ENCODE measurements at places on chromosomes 5 and 9.

- peak; percentile 28 for DNase-seq
These were observed 7.8 kb downstream of the EXOSC2 start for GRCh38 chr9:130701059-130702022.

DNA sequence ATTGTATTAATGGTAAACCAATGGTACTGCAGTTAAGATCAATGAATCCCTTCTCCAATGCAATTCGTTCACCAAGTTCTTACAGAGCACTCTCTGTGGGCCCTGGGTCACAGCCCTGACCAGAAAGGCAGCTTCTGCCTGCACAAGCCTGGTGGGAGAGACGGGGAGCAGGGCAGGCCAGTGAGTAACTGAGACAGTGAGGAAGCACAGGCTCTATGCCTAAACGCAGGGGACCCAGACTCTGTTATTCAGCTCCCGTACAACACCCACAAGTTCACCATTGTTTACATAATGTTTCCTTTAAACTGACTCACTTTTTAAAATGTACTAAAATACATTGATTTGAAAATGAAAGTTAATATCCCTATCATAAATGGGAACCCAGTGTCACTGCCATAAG, 40.5 kb upstream of the CTSL start:
- DNase-seq: no peak

- DNase-seq: peak; percentile 22
These were observed 136.3 kb upstream of the RASEF start for GRCh38 chr9:83199240-83199639.

DNA sequence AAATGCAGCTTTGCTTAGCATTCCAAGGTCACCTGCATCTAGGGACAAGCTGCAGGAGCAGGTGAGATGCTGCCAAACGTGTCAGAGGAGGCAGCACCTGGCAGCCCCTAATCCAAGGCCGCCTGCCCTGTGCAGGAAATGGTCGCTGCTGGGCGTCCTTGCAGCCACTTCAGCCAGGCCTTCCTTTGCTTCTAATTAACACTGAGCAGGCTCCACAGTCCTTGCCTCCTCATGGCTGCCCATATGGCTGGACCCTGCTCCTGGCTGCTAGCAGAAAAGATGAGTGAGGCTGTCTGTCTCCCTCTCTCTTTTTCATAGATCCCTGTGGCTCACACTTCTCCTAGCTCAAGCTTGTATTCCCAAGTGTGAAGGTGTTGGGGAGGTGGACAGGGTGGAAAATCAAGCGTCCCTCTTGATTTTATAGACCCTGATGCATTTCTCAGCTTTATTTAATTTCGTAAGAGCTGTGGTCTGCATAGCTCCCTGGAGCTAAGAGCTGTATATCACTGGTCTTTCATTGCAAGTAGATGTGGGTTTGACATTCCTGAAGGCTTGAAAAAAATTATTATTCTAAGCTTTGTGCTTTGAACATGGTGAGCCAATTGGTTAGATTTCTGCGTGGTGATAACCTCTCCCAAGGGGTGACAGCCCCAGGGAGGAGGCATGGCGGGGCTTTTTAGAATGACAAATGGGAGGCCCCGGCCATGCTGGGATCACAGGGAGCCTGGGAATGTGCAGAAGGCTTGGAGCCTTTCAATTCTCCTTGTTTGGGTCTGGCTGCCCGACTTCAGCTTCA, 193.8 kb downstream of the SLIT3 start:
- DNase-seq: no peak

DNA sequence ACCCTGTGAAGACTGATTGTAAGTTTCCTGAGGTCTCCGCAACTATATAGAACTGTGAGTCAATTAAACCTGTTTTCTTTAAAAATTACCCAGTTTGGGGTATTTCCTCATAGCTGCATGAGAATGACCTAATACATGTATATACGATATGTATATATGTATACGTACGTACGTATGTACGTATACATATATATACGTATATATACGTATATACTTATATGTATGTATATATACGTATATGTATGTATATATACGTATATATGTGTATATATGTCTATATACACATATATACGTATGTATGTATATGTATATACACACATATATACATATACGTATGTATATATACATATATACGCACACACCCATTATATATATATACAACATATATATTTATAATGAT, 1153.0 kb upstream of the CDH18 start:
- no peak for DNase-seq

DNA sequence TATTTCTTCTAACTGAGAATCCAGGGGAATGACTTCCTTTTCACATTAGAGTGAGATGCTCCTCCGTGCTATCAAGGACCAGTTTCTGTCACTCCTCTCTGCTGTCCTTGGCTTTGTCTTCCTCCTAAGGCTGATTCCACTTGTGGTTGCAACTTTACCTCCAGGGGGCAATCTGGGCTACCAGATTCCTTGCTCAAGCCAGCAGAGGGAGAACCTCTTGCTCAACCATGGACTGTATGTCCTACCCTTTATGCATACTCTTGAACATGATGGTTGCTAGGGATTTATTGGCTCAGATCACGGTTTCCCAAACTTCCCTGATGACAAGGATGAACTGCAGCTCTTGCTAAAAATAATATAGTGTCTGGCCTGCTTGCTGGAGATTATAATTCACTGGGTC, 24.0 kb downstream of the NNT start:
- no peak for DNase-seq

GRCh38 chr9:121744687-121745395, 93.4 kb downstream of the DAB2IP start:
- DNase-seq: no peak

- no peak for DNase-seq
These were observed 136.3 kb downstream of the APBA1 start for GRCh38 chr9:69535911-69536310.

DNA sequence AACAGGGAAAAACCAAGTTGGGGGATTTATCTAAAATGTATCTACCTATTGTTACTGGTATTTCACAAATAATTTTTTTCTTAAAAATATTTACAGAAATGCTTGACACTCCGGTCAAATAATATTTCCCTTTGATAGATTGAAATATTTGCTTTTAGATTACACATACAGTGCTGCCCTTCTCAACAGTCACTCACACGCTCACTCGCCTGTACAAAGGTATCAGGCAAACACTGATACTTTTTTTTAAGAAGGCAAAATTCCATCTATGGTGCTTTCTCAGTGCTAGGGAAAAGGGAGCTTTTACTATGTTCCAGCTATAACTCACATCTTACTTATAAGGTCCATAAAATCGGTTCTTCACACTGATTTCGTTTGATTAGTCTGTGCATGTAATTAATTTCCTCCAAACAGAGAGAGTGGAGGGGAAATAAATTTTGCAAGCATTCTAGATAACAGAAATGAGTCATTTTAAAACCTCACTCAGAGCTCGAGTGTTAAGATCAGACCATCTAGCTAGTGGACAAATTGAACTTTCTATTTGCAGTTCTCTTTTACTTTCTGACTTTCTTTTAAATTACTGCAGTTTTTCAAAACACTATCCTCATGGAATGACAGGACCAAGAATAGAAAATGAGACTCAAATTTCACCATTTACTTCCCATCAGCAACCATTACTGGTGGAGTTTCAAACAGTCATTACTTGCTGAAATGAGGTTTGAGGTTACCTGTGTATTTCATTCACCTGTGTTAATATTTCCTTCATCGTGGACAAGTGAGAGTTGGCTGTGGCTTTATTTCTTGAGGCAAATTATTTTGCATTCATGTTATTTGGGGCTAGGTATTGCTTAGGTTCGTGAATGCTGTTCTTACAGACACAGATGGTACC, 273.2 kb downstream of the RAB3C start:
- no peak for DNase-seq

DNA sequence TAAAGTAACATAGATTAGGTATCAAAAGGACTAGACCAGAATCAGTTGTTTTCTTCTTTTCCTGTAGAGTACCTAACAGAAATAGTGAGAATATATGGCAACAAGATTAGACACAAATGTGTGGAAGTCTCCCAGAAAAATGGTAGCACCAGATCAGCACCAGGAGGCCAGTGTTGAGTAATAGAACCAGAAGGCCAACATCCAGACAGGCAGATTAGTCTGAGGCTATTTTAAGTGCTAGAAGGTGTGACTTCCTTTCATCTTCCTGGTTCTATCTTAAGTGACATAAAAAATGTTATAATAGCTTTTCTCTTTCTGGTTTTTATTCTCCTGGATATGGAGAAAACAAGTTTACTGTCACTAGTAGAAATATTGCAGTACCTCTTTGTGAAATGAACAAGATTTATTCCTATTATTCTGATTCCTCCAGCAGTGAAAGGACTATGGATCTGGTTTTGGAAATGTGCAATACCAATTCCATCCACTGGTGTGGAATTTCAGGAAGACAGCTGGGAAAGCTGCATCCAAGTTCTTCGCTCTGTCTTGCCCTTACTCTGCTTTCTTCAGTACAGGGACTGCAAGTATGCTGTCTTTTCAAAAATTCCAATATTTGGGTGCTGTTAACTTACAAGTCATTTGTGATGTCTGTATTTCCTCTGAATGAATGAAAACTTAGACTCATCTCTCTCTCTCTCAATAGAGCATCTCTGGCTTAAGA, 39.1 kb downstream of the SHLD3 start:
- DNase-seq: no peak

DNA sequence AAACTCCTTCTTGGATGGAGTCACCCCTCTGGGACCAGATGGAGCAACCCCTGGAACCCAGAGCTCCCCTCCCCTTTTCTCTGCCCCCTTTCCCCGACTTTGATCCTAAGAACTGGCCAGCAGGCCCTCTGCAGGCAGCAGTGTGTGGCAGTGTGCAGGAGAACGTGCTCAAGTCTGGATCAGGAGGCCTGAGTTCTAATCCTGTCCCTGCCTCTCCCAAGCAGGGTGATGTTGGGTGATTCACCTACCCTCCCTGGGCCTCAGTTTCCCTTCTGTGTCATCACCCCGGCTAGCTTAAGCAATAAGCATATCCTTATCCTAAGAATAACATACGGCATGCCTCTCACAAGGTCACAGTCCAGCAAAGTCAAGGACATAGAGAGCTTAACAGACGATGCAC, 67.6 kb downstream of the C9orf50 start:
- no peak for DNase-seq

DNA sequence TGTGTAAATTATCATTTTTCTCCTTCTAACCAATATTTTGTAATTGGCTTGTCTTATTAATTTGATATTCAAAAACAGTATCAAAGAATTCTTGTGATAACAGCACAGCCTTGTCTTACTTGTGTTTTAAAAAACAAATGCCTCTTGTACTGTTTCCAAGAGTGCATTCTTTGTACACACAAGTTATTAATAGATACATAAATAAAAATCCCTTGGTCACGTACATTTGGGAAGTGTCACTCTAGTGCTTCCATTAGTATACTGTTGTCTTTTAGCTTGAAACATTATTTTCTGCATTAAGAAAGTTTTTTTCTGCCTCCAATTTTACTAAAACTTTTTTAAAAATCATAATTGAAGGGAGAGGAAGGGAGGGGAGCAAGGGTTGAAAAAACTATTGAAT, 133.2 kb downstream of the PIP5K1B start:
- DNase-seq: no peak

DNA sequence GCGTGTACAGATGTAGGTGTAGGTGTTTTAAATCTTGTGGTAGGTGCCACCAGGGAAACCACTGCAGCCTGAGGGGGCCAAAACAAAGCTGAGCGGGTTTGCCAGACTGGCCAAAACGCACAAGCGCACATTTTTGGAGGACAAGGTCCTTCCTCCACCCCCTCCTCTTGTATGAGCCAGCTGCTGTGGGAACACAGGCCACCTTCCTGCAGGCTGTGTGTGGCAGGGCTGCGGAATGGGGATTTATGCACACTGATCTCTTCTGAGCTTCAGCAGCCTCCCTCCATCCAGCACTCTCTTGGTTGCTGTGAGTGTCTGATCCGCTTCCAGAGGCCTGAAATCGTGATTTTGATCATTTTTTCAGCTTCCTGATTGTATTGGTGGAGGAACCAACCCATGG, 22.4 kb downstream of the ZBTB43 start:
- no peak for DNase-seq

GRCh38 chr5:147427521-147428401, 82.1 kb downstream of the DPYSL3 start:
- no peak for DNase-seq

DNA sequence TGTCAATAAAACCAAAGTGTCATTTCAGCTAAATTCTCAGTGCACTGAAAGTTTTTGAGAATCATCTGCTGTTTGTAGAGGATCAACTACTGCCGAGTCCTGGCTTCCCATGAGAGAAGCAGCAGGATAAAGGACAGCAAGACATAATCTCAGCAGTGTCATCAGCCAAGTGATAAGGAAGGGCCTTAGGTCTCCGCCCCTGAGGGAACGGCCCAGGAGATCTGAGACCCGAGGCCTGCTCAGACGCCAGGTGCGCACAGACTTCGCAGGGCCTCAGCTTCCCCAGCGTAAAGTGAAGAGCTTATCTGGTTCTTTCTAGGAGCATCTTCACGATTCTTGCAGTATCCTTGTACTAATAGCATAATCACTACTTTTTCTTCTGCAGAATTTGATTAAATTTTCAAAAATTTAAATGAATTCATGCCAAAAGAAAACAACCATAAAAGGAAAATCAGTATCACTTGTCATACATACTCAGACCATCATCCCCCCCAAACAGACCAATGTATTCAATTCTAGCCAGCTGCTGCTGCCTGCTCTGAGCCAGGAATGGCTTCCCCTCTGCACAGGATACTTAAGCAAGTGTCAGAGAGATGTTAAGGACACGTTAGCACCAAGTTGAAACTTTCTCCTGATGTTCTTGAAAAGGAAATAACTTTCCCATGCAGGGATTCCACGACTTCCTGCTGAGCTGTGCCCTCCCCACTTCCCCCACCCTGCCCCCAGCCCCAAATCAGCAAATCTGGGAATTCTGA, 2.2 kb downstream of the GFPT2 start:
- no peak for DNase-seq

DNA sequence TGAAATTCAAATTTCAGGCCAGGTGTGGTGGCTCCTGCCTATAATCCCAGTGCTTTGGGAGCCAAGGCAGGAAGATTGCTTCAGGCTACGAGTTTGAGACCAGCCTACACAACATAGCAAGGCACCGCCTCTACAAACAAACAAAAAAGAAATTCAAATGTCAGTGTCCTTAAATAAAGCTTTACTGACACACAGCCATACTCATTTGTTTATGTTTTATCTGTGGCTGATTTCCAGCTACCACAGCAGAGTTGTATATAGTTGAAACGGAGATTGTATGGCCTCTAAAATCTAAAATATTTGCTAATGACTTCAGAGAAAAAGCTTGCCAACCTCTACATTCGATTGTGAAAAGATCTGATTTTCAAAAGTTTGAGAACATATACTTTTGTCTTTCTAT, 15.4 kb downstream of the SHLD3 start:
- DNase-seq: no peak

- no peak for DNase-seq
These were observed 178.5 kb upstream of the MSX2 start for GRCh38 chr5:174545926-174546325.

DNA sequence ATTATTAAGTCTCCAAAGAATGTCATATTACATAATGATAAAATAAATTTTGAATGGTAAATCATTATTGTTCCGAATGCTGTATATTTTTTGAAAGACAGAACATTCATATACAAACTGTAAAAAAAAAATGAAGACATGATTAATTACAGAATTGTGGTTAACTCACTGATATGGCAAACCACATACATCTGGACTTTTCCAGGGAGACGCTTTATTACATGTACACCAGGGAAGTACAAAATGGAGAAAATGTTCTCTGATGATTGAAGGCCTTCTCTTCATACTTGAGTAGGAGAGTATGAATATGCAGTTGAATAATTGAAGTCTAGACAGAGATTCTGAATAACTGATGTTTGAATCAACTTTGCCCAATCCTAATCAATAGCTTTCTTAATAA, 1886.9 kb downstream of the EFNA5 start:
- DNase-seq: no peak

Measured in amygdala (tissue), 56 donors.